ENCODE measurements at places on chromosomes 1 and 21. TPM values are rescaled to one million over a fixed set of nuclear protein-coding genes. Genes with fewer than 3 reads are reported as not detected.

Gene MNDA
- total RNA-seq: not detected

Gene CSF3R
- total RNA-seq: 1.2 TPM

Gene KCNQ4
- 0.33 TPM for total RNA-seq

Gene OPTC
- not detected for total RNA-seq

Gene MFSD2A
- total RNA-seq: 0.39 TPM

Data from placental epithelial cell (primary cell).